Kidney capillary endothelial cell (primary cell): ENCODE measurements at places on chromosomes 7 and 10.

GRCh38 chr7:137120690-137121089 is 222.8 kb downstream of the PTN start:
- no peak for DNase-seq

- no peak for DNase-seq
These were observed 87.2 kb upstream of the A1CF start for GRCh38 chr10:50972591-50972990.

DNA sequence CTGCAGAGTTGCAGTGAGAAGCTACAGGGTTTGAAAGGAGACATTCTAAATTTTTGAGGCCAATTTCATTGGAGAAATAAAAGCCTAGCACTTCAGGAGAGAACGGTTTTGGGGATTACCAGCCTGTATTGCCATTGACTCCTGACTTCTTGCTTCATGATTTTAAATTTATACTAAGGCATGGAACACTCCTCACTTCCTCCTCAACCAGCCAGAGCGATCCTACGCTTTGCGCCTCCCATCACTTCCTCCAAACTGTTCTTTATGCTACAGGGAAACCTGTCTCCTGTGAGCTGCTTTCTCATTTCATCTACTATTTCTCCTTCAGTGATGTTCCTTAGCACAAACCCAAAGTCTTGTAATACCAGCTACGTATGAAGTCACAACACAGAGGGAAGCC is 495.1 kb downstream of the SUGCT start:
- DNase-seq = no peak

DNA sequence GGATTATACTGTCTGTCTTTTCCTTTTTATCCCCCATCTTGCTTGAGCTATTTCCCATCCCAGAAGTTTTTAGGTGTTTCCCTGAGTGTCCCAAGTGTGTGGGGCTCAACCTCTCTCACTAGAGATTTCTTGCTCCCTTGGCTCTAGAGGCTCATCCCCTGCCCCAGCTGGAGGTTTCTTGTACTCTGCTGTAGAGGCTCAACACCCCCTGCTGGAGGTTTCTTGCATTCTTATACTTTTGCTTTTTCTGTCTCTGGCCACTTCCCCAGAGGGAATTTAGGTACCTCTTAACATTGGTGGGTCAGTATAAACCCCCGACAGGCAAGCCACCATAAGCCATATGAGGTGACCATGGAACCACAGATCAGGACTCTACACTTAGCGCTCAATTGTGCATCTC is 114.2 kb upstream of the FAM3C start:
- DNase-seq = no peak

DNA sequence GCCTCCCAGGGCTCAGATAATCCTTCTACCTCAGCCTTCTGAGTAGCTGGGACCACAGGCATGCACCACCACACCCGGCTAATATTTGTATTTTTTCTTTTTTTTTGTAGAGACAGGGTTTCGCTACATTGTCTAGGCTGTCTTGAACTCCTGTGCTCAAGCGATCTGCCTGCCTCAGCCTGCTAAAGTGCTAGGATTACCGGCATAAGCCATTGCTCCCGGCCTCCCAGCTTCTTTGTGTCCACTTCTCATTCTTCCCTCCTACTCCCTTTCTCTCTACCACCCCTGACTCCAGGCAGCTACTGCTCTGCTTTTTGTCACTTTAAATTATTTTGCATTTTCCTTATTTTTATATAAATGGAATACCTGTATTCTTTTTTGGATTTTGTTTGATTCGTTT is 83.4 kb downstream of the PALS2 start:
- no peak for DNase-seq
